HCT116 (cell line): ENCODE measurements at places on chromosomes 2 and 18. TPM values are rescaled to one million over a fixed set of nuclear protein-coding genes. Genes with fewer than 3 reads are reported as not detected.

TCF7L1 gene
- 10.3 TPM for total RNA-seq

PARD6G gene
- total RNA-seq = 12.8 TPM

C1D gene
- 21.1 TPM for total RNA-seq

DHRS9 gene
- 0.15 TPM for total RNA-seq

GGCX gene
- 43.5 TPM for total RNA-seq

KIDINS220 gene
- 20.1 TPM for total RNA-seq

INHA gene
- not detected for total RNA-seq

MOCOS gene
- total RNA-seq = 12.1 TPM

PLEKHM3 gene
- 6.3 TPM for total RNA-seq

OSR1 gene
- total RNA-seq = 2.6 TPM

NT5DC4 gene
- total RNA-seq = 0.22 TPM

MFF gene
- total RNA-seq = 68.2 TPM

POTEC gene
- total RNA-seq = not detected

CAPN10 gene
- total RNA-seq = 40.7 TPM

FBXO41 gene
- 34.9 TPM for total RNA-seq

G6PC2 gene
- not detected for total RNA-seq

FAM117B gene
- 9.1 TPM for total RNA-seq

EPB41L3 gene
- 0.34 TPM for total RNA-seq

OTX1 gene
- 13.1 TPM for total RNA-seq

SERPINB7 gene
- total RNA-seq = not detected

SERPINB10 gene
- not detected for total RNA-seq

TAF4B gene
- total RNA-seq = 17.8 TPM

THADA gene
- total RNA-seq = 30.7 TPM

EVA1A gene
- 2.8 TPM for total RNA-seq

RGPD8 gene
- 11.0 TPM for total RNA-seq

CIB4 gene
- total RNA-seq = not detected

CPLX4 gene
- not detected for total RNA-seq

CNGA3 gene
- total RNA-seq = not detected

MGAT4A gene
- 10.2 TPM for total RNA-seq

ESPNL gene
- 0.22 TPM for total RNA-seq

CYTIP gene
- total RNA-seq = 0.64 TPM

ADD2 gene
- 0.15 TPM for total RNA-seq

ZEB2 gene
- 0.81 TPM for total RNA-seq

PER2 gene
- total RNA-seq = 18.7 TPM

SLC19A3 gene
- not detected for total RNA-seq

SKOR2 gene
- total RNA-seq = not detected

PELI1 gene
- 7.9 TPM for total RNA-seq

MPP4 gene
- 0.32 TPM for total RNA-seq

ANKRD36B gene
- 16.5 TPM for total RNA-seq

DNAJC5G gene
- 2.5 TPM for total RNA-seq

FOXI3 gene
- not detected for total RNA-seq

ANO7 gene
- 0.84 TPM for total RNA-seq

ADAM23 gene
- 0.10 TPM for total RNA-seq

COA5 gene
- 18.6 TPM for total RNA-seq

ENOSF1 gene
- 90.0 TPM for total RNA-seq
